CD4-positive, CD25-positive, alpha-beta regulatory T cell (primary cell): ENCODE measurements at places on chromosomes 5 and 9.

GRCh38 chr9:95067897-95068296, 249.6 kb downstream of the FANCC start:
- DNase-seq: no peak

DNA sequence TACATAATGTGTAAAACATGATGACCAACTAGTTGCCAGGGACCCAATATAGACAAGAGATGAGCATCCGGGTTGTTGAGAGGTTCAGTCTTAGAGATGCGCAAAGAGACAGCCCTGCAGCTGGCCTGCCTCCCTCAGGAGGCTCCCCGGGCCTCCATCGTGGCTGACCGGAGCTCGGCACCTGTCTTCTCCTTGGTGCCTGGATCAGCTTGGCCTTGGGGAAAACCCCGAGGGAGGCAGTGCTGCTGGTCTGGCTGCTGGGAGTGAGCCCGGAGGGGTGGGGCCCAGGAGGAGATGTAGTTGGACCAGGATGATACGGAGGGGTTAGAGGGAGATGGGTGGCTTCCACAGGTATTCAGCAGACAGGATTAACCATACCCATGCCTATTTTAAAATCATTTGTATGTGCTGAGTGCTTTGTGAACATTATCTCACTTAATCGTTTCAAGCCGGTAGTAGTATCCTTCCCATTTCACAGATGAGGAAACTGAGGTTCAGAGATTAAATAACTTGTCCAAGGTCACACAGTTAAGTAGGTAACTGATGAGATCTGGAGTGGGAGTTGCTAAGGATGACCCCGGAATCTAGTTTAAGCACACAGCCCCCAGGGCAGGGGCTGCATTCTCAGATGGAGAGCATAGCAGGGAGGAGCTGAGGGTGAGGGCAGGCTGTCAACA, 173.8 kb downstream of the COL23A1 start:
- no peak for DNase-seq

DNA sequence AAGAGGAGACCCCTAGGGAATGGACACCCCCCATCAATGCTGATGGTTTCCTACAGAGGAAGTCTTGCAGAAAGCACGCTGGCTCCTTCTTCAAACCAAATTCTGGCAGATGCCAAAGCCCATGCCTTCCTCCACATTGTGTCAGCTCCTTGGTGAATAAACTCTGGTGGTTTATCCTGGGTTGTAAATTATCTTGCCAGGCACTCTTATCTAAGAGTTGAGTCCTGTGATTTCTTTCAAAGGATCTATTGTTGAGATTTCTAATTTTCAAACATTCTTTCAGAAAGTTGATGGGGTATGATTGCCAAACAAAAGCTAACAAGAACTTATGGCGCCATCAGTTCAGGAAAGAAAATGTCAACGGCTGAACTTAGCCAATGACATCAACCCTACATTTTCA, 160.4 kb downstream of the NSG2 start:
- DNase-seq: no peak

DNA sequence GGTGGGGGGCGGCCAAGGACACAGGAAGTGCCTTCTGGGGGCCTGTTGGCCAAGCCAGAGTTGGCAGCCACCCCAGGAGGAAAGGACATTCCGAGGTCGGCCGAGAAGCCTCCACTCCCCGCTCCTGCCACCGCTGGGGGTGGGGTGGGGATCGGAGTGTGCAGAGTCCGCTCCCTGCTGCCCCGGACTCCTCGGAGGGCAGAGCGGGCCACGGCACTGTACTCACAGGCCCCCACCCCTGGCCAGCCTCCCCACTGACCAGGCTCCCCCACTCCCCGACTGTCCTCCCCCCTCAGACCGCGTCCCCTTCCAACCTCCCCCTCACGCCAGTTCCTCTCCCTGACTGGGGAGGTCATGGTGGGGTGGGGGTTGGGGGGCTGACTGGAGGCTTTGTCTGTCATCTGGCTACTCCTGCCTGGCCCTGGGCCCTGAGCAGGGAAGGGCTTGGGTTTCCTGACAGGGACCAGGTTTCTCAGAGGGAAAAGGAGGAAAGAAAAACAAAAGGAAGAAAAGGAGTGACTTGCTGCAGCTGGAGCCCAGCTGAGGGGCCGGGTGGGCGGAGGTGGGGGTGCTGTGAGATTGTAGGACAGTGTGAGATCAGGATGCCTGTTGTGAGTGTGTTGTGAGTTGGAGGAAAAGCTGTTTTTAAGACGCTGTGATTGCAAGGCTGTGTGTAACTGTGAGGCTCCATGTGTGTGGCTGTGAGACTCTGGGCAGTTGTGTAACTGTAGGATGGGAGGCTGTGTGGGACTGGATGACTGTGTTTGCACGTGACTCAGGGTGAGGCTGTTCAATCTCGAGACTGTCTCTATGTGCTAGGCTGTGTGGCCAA, 29.7 kb downstream of the CNTFR start:
- DNase-seq: no peak

DNA sequence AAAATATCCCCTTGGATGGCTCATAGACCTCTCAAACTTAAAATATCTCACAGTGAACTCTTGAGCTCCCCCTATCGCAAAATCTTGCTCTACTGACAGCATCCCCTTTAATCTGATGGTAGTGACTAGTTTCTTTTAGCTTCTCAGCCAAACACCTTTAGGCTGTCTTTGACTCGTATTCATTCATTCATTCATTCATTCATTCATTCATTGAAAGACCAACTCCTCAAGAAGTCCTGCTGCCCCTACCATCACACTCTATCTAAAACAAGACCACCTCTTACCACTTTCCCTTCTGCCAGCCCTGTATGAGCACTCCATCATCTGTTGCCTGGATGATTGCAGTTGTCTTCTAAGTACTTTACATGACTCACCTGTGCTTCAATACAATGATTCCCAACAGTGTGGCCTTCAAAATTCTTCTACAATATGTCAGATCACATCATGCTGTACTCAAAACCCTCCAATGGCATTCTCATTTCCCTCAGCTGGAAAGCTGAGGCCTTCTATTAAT, 46.8 kb downstream of the ITGA2 start:
- DNase-seq: no peak

- no peak for DNase-seq
Measured at GRCh38 chr9:98401140-98402018, 145.9 kb upstream of the TBC1D2 start.

DNA sequence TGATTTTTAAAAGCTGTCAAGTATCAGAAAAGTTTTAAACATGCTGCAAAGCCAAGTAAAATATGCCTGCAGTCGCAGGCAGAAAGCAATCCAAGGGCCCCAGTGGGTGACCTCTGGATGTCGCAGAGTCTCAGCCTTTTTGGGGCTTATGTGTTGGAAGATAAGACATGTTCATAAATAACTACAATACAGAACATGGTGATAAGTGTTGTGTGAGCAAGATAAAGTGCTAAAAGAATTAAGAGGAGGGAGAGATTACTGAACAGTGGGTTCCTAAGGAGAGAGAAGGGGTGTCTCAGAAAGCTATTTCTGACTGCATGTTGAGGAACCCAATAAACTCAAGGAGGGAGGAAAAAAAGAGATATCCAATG, 78.9 kb upstream of the ADRB2 start:
- no peak for DNase-seq

- no peak for DNase-seq
Measured at GRCh38 chr5:61285531-61285930, 46.5 kb upstream of the ZSWIM6 start.

DNA sequence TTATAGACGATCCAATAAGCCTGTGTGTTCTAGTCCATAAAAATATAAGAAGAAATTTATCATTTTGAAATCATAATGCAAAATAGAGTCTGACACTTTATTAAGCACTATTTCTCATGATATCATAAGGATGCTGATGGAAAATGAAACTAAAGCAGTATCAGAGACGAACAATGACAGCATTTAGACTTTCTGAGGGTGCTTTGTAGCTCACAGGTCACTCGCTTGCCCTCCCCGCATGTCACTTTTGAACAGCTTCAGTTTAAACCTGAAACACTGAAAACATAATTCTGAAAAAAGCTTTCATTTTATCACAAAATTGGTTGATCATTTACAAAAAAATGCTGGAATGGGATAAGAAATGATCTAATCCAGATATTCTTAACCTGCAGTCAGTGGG, 247.1 kb downstream of the EBF1 start:
- no peak for DNase-seq

- no peak for DNase-seq
Measured at GRCh38 chr5:74032617-74033016, 406.6 kb downstream of the ARHGEF28 start.

DNA sequence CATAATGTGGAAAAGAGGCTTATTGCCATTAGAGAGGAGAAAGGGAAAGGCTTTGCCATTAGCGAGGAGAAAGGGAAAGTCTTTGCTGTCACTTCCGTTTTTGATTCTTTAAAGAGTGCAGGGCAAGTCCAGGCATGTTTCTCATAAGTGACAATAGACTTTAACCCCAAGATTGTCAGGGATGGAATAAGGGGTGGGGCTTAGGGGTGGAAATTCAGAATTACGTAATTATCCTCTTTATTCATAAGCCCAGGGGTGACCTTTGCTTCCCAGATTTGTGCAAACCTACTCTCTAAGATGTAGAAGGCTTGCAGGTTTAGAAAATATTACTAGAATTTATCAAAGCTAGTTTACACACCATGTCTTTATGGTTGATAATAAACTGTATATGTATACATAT, 2.3 kb upstream of the PLK2 start:
- no peak for DNase-seq

DNA sequence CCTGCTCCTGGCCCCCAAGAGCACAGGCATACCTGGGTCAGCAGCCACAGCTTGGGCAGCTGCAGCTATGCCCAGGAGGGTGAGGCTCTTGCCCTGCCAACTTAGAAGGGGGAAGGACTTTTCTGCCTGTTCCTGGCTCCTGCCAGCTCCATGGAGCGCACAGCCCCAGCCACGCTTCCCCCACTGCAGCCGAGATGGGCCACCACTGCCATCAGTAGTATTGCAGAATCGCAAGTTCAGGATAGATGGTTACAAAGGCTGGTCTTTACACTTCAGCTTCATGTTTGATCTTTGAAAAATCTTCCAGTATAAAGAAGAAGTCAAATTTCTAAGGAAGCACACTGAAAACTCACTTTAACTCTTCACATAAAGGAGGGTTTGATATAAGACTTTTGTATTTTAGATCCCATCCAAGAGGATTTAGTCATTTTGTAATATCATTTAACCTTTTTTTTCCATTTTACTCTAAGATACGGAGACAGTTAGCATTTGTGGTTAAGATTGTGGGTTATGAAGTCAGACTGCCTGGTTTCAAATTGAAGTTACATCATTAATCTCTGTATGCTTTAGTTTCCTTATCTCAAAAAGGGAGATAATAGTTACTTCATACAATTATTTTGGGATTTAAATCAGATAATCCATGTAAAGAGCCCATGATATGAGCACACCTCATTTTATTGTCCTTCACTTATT, 81.8 kb downstream of the NLN start:
- DNase-seq: peak; percentile 3

DNA sequence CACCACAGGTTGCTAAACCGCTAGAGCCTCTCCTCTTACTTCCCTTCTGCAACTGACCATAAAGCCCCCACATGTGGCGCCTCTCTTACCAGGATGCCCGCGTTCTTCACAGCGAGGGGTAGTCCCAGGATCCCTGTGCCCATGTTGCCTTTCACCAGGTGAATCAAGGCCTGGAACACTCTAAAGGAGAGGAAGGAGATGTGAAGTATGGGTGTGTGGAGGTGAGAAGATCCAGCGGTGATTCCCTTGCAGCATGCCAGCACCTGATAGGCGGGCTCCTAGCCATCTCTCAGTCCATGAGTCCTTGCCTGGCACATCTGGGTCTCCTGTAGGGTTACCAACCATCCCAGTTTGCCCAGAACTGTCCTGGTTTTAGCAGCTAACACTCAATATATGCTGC, 3.3 kb downstream of the SLC36A2 start:
- DNase-seq: no peak

- DNase-seq: no peak
Measured at GRCh38 chr5:132428484-132429462, 59.3 kb downstream of the SLC22A5 start.

DNA sequence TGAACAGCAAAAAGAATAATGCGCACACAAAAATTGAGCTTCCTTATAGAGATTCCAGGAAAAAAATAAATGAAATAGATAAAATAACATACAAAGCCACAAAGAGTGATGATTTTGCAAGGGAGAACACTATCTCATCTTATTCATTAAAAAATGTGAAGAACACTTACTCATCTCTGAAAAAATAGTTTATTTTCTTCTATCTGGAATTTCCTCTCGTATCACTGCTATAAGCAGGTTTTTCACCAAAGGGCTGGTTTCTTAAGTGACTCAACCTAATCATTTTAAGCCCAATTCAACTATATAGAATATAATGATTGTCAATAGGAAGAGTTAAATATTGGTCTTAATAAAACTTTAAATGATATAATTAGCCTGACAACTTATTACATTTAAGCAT, 504.9 kb downstream of the NR2F1-AS1 start:
- DNase-seq: no peak

DNA sequence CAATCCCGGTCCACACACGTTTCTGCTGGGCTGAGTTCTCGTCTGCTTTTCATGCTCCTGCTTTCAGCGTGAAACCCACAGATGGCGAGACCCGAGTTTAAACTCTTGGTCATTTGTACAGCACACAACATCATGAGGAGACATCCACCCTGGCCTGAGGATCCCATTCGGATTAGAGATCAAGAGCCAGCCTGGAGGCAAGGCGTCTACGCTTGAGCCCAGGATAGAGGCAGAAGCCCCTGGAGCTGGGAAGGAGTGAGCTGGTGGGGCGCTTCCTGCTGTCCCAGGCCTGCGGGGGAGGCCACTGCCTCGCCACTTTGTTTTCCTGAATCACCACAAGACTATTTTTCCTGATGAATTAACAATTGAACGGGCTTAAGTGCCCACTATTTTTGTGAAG, 281.9 kb upstream of the IRX4 start:
- no peak for DNase-seq

DNA sequence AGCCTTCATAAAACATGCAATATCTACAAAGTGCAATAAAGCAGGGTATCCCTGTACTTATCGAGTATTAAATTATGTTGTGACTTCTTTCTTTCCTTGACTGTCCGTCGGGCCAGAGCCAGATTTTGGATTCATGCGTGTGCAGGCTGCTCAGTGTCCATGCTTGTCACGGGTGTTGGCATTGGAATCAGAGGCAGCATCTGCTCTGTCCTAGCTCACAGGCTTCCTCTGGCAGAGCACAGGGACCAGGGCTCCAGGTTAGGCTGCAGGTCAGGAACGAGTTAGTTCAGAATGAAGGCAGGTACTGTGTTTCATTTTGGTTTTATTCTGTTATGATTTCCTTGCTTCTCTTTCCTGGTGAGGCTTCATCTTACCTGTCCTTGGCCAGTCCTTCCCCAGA, 249.8 kb downstream of the AUH start:
- no peak for DNase-seq

GRCh38 chr9:650362-650761, 191.1 kb upstream of the DMRT1 start:
- no peak for DNase-seq

GRCh38 chr9:133494636-133495326, 15.9 kb upstream of the SLC2A6 start:
- DNase-seq: no peak

DNA sequence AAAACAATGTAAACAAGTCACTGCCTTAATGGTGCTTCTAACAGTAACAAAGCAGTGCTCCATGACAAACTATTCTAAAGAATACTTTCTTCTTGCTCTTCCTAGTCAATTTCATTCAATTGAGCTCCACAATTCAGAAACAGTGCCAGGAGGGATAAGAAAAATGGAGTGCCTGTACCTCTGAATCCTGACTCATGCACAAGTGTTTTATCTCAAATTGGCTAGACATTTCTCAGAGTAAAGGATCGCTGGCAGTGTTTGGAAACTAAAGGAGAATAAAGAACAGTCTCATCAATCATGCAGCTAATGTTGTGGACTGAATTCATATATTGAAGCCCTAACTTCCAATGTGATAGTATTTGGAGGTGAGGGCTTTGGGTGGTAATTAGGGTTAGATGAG, 27.6 kb downstream of the SLC25A51 start:
- DNase-seq: no peak

- DNase-seq: no peak
Measured at GRCh38 chr9:2448193-2448738, 173.3 kb upstream of the VLDLR start.
